ENCODE measurements at places on chromosomes 1 and 21.

GRCh38 chr1:155241841-155242264 is 13.4 kb downstream of the ENTREP3 start:
- DNase-seq, result no peak

DNA sequence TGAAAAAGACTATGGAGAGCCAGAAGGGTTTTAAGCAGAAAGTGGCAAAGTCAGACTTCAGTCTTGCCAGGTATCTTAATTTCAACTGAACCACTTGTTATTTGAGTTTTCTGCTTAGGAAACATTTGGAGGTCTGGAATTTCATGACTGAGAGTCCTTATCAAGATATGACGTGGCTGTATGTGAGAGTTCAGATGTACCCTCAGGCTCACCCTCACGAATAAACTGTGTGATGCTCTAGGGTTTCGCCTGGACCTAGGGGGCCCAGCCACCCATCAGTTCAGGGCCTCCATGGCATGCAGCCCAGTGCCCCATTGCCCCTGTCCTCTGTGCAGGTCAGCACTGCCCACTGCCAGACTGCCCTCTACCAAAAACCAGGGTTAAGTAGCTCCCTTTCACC is 30.6 kb upstream of the TADA1 start:
- no peak for DNase-seq

DNA sequence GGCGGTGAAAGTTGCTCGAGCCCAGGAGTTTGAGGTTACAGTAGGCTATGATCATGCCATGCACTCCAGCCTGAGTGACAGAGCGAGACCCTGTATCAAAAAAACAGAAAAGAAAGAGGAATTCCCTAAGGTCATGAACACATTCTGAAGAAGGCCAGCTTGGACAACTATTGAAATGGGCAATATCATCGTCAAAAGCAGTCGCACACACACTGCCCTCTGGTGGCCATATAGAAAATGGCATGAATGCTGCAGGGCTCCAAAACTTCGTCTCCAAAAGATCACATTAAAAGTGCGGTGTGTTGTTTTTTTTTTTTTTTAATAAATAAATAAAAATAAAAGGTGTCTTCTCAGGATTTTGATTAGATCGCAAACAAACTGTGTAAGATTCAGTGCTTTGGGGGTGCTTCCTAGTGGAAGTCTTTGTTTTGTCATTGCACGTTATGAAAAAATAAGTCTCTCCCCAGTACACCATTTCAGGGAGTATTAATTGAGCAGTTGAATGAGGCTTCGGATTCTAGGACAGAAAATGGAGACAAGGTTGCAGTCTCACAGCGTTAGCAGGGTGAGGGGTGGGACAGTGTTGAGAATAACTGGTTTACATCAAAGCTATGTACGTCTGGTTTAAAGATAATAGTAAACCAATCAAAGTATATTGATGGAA is 87.5 kb upstream of the FMN2 start:
- DNase-seq, result no peak

DNA sequence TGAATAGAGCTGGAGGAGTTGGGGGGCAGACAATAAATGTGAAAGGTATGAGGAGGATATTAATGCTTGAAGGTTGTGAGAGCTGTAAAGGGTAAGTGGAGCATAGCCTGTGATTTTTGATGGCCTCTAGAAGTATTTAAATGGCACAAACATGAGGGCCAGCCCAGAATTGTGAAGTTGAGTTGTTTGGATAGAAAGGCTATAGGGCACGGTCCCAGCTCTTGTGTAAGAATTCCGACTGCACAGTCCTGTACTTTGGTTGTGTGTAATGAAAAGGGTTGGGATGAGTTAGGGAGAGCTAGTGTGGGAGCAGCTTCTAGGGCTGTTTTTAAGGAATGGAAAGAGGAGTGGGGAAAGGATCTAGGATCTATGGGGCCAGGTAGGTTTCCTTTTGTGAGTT is 665.5 kb downstream of the USP25 start:
- DNase-seq, result no peak

GRCh38 chr1:184223216-184223615 is 163.6 kb upstream of the C1orf21 start:
- no peak for DNase-seq

DNA sequence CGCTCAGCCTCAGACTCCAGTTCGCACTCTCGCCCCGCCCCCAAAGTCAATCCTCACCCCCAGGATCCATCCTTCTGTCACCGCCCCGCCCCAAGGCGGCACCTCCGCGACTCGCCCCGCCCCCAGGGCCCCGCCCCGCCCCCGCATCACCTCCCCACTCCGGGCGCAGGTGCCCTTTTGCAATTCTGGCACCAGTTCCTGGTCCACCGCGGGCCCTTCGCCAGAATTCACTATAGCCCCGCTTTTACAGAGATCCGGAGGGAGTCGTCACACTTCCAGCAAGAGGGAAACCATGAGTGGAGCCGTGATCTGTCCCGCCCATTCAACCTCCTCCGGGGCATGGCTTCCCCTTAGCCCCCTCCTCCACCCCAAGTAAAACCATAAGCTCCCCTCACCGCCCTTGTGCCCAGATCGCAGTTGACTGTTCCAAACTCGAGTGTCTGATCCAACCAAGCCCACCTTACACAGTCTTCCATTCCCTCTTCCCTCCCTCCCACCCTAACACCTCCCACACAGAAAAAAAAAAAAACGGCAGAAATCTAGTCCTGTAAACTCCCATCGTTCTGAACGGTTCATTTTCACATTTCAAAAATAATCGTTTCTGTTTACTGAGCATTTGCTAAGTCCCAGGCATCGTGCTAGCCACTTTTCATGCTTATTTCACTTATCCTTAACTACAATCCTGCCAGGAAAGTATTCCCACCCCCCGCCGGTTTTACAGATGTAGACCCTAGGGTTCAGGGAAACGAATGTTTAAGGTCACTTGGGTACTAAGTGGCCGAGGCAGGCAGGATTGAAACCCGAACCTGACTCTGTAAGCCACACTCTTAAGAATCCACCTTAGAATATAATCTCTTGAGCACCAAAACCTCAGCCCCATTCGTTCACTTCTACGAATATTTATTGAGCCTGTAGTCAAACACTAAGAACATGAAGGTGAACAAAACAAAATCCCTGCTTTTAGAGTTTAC is 1.3 kb upstream of the DNAJC16 start:
- no peak for DNase-seq

DNA sequence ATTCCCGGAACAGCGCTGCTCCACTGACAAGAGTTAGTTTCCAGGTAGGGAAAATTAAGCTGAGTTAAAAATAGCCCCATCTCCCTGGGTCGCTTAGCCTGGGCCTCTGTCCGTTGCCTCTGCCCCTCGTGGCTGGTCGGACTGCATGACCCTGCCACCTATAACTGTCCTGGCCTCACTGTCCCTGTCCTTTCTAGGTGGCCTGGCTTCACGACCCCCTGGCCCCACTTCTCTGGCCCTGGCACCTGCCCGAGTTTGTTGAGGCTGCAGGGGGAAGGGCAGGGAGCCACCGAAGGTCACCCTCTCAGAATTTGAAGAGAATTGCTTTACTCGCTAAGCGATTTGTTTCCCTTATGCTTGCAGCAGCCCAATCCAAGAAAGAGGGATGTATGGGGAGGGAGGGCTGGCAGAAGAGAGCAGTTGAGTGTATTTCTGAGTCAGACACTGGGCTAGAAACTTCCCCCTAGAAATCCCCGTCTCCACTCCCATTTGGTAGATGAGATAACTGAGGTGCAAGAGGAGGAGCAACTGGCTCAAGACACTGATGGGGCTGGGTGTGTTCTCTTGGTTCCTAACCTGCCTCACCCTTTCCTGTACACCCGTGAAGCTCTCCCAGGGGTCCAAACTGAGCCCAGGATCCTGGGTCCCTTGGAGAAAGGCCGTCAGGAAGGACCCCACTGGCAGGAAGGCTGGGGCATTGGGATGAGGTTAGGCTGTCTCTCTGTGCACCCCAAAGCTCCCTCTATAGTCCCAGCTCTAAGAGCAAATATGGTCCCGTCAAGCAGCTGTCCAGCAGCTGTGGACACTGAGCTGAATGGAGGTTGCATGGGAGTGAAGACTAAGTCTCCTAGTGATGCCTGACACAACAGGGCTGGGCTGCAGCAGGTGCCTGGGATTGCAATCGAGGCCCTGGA is 2.9 kb upstream of the EDN2 start:
- no peak for DNase-seq

DNA sequence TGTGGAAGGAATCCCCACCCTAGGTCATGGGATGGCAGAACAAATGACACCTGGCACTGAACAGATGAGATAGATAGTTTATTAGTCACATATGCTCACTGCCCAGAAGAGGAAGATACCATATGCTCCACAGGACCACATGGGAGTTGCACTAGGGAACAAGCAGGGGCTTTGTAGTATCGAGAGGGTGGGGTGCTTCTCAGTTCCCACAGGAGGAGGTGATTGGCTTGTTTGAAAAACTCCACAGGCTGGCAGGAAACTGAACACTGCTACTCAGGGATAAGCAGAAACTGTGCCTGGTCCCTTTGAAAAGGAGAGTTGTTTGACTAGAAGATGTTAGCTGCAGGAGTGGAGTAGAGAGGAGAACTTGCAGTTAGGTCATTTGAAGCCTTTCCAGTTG is 31.9 kb upstream of the RXRG start:
- no peak for DNase-seq

DNA sequence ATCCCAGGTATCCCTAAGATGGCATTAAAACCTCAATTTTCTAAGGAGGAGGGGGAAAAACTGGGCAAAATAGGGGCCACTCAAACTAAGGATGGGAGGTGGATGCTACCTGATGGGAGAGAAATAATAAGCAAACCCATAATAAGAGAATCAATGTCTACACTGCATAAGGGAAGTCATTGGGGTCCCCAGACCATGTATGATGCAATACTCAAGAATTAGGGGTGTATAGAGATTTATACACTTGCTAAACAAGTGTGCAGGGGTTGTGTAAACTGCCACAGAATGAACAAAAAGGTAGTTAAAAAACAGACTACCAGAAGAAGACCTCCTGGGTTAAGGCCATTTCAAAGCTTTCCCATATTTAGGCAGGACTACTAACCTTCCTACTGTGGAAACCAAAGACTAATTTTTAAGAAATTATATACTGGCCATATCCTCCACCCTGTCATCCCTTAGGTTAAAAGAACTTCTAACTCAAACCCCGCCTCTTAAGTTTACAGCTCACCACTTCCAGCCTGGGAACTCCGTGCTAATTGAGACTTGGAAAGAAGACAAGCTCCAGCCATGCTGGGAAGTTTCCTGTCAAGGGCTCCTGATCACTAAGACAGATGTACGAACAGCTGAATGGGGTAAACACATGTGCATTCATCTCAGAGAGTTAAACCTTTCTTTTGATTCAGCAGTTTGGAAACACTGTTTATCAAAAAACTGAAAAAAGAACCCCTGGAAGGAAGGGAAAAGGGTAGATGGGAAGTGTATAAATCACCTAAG is 64.4 kb upstream of the TLR5 start:
- DNase-seq, result no peak

- DNase-seq, result no peak
These were observed 26.2 kb upstream of the EPHA2 start for GRCh38 chr1:16181887-16182719.

DNA sequence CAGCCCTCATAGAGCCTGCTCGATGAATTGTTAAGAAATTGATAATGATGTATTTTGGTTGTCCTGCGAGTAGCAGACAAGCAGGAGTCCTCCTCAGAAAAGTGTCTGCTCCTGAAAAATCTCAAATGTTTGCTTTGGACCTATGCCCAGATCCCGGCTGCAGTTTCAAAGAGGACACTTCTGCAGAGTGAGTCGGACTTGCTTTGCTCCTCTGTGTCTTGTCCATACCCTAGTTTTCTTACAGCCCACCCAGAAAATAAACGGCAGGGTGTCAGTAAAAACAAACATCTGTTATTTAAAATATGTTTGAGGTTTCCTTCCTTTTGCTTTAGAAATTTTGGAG is 2.8 kb downstream of the S100A10 start:
- DNase-seq, result no peak

Data from activated CD4-positive, CD25-positive, alpha-beta regulatory T cell (primary cell).